ENCODE measurements at places on chromosomes 11 and 22.

DNA sequence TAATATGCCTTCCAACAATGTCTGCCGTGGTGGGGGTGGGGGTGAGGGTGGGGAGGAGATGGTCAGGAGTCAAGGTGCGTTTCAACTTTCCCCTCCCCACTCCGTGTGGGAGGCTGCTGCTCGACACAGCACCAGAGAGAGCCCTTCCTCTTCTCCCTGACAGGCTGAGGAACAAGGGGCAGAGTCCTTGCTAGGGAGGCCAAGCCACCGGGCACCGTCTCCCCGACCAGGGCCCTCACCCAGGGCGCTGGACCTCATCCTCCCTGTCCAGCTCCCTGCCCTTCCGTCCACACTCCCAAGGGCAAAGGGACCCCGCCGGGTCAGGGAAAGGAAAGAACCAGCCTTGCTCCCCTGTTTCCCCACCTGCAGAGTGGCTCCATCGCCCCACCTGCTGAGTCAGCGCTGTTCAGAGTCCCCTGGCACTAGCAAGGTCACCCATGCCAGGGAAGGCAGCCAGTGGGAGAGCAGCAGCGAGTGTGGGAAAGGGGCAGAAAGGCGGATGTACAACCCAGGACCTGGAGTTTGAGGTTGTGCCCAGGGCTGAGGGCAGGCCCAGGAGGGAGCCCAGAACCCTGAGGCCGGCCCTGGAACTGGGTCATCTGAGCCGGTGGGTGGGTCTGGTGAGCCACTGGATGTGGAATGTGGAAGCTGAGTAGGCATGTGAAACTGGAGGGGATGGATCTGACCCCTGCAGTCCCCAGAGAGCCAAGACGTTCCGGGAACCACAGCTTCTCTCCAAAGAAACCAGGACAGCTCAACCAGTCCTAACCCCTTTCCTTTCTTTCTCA, 47.2 kb downstream of the BUD13 start:
- DNase-seq: no peak

DNA sequence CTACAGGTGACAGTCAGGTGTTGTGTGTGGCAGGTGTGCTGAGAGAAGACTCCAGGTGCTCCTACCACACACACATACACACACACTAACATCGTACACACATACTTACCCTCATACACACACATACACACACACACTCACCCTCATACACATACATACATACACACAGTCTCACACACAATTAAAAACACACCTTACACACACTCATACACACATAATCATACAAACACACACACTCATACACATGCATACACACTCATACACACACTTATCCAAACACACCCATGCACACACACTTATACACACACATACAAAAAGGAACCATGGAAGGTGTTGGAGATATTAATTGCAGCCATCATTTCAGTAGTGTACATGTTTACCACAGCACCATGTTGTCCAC, 4.6 kb downstream of the KRTAP5-3 start:
- DNase-seq: no peak

DNA sequence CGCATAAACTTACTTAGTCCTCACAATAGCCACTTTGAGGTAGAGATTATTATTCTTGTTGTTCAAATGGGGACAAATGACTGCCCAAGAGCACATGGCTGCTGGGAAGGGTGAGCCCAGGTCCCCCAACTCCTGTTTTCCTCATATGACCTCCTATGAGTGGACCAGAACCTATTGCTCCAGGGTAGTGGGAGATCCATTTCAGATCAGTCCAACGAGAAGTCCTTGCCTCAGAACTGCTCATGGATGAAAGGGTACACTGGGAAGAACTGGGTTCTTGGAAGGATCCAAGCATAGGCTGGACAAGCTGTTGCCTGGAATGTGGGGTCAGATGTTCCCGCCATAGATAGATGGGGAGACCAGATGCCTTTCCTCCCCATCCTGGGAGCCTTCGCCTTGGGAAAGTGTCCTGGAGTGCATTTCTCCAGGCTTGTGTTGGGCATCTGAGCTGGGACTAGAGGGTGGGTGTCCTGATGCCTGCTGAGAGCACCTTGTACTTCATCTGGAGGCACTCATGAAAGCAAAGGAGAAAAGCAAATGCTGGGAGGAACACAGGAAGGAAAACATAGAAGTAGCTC, 146.3 kb upstream of the B3GAT1 start:
- no peak for DNase-seq

DNA sequence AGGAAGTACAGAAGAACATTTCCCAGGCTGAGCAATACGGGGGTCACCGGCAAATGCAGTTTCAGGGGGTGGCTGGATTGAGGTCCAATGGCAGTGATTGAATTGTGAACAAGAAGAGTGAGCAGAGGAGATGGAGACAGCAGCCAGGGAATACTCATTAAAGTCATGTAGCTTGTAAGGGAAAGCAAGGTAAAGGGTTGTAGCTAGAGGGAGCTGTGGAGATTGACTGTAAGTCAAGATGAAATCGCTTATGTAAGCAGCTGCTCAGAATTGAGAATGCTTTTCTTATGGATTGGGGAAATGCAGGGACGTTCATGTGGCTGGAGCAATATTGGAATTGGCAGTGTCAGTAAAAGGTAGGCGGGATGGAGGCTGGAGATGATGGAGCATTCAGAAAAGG, 111.4 kb upstream of the TBCEL start:
- DNase-seq: no peak

DNA sequence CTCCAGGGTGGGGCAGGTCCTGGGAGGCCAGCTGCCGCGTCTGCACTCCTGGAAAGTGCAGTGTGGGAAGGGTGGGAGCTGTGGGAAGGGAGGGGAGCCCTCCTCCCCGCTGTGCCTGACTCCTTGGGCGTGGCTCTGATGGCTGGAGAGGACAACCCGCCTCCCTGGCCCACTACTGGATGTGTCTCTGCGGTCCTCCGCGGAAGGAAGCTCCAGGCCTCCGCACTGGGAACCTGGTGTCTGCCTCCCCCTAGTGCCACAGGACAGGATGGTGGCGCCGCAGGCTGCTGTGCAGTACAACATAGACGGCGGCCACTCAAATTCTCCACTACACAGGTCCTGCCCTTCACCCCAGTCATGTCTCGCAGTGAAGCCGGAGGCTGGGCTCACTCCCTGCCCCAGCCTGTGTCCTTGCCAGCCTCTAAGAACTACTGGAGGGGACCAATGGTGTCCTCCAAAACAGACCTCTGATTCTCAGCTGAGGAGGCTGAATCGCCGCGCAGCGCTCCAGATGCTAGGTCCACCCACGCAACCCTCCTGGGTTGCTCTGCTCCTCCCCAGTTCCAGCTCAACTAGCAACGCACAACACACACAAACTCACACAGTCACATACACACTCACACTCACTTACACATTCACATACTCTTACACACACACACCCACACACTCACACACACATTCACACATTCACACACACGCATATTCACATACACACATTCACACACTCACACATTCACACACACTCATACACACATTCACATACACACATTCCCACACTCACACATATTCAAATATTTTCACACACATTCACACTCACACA, 12.4 kb upstream of the DSCAML1 start:
- no peak for DNase-seq

DNA sequence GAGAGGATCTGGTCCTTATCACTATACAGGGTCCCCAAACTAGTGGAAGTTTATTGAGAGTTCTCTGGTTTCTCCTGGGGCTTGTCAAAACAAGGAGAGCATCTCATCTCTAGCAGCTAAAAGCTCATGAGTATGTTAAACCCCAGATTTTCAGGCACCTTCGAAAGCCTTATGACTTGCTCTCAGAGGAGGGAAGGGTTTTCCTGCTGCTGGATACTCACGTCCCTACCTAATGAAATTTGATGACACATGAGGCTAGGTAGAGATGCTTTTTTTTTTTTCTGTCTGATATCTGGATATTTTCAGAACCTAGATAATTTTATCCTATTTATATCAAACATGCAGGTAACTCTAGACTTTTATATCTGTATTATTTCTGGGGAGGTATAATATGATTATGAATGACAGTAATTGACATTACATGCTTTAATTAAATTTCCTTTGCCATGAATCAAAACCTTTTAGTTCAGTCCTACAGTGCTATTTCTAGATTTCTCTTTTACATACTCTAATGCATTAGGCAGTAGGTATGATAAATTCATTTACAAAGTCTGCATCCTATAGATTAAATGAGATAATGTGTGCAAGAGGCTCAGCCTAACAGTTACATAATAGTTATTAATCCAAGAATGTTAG, 73.9 kb downstream of the PARVA start:
- DNase-seq: no peak

DNA sequence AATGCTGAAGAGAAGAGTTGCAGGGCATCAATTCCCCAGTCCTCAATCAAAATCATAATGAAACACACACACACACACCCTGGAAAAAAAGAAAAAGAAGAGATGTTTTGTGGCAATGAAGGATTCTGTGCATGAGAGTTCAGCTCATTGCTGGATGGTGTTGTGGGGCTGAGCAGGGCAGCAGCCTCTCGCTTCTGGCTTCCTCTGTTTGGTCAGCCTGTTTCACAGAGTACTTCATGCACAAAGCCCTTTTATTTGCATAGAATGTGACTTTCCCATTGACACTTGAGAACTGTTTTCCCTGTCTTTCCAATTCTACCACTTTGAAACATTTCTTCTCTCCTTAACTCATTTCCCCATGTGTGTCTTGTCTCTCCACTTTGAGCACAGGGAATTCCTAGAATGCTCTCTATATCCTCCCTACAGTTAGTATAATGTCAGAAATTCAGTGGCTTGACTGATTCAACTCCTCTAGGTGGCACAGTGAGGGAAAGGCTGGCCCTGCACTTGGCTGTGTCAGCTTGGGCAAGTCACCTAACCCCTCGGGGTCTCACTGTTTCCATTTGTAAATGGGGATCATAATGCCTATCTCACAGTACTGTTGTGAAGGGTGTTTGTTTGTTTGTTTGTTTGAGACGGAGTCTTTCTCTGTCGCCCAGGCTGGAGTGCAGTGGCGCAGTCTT, 25.4 kb upstream of the BSX start:
- DNase-seq: no peak

DNA sequence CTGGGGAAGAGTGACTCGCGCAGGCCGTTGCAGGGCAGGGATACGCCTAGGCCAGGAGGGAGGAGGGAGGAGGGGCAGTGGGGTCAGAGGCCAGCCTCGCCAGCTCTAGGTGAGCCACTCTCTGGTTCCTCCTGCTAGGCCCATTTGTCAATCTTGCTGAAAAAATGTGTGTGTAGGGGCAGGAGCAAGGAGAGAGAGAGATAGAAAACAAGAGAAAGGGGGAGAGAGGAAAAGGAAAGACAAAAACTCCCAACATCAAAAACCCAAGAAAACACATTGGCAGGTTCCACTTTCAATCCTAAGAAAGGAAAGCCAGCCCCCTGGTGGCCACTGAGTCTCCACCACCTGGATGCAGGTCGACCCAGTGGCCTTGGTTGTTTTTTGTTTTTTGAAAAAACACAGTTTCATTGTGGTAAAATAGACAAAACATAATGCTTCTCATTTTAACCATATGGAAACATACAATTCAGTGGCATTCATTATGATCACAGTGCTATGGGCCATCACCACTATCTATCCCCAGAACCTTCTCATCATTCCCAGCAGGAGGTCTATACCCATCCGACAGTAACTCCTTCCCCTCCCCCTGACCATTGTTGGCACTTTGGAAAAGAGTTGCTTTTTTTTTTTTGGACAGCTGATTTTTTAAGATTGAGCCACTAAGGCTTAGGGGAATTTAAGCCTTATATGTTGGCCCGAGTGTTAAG, 10.9 kb downstream of the OMP start:
- DNase-seq: no peak

GRCh38 chr11:119419246-119419645, 3.7 kb downstream of the THY1 start:
- DNase-seq: no peak

GRCh38 chr11:63608353-63609345, 5.6 kb downstream of the PLAAT3 start:
- DNase-seq: no peak

GRCh38 chr22:19291580-19292457, at the start of gene CLTCL1:
CLTCL1 (minus strand) TSS chr22:19291719; CDS start chr22:19291641, 78 bp downstream.
- DNase-seq: no peak

GRCh38 chr11:15016200-15016599, 44.0 kb upstream of the CALCA start:
- DNase-seq: no peak

GRCh38 chr11:119195680-119196079, 10.4 kb downstream of the NHERF4 start:
- DNase-seq: no peak

GRCh38 chr11:38153985-38154384, 1555.9 kb upstream of the RAG2 start:
- DNase-seq: no peak

DNA sequence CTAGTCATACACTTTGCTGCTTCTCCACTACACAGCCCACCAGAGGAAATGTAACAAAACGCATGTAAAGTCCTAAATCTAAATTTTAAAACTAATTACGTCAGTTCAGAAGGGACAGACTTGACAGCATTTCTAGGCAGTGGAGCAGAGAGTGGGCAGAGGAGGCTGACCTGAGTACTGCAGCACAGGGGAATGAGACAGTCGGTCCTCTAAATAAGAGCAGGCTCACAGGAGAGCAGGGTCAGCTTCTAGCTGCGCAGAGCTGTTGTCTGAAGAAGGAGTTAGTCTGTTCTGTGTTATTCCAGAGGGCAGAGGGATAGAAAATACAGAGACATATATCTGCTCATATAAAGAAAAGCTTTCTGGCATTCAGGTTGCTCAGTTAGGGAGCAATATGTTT, 40.3 kb downstream of the JHY start:
- no peak for DNase-seq

GRCh38 chr11:43688394-43688793, 7.9 kb downstream of the HSD17B12 start:
- no peak for DNase-seq

DNA sequence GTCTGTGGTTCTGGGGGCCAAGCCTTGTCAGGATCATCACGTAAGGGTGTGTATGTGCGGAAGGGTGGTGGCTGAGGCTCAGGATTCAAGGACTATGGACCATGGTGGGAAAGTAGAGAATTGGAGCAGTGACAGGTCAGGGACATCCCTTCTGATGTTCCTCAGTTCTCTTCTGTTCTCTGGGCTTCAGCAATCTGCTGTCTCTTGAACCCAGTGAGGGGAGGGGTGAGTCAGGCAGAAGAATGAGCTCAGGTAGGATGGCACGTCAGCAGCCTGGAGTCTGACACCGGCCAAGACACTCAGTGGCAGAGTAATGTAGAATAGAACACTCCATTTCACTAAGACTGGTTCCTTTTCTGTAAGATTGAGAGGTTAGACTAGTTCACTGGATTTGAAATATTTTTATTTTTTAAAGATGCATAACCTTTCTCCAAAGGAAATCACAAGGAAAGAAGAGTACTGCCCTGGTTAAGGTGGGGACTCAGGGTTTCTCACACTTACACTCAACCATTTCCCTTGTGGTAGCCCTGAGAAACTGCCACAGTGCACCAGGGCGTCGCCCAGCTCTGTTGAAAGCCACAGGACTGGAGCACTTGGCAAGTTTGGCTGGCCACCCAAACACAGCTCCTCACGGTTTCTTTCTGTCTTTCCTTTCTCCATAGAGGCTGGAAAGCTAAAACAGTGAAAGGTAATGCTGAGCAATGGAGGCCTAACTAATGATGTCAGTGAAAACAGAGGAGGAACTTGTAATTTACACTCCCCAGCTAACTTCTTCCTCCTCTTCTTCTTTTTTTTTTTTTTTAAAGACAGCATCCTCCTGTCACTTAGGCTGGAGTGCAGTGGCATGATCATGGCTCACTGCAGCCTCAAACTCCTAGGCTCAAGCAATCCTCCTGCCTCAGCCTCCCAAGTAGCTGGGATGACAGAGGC, 23.1 kb upstream of the MICAL2 start:
- no peak for DNase-seq

All from cortex of kidney (tissue), 1 donor.